Renal pelvis (tissue), 12 donors: ENCODE measurements at places on chromosomes 3 and 15. TPM values are rescaled to one million over a fixed set of nuclear protein-coding genes. Genes with fewer than 3 reads are reported as not detected.

DNA sequence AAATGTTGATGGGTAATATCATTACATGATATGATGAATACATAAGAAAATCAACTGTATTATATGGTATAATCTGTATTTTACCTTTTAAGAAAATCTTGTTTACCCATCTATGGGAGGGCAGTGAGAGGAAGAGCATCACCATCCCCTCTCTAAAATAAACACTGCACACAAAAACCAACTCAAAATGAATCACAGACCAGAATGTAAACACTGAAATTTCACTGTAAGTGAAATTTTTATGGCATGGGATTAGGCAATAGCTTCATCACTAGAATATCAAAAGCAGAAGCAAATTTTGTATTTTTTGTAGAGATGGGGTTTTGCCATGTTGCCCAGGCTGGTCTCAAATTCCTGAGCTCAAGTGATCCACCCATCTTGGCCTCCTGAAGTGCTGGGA, 26.2 kb downstream of the IFT80 start:
- DNase-seq, result no peak

GRCh38 chr3:45546126-45546620, 48.4 kb upstream of the LIMD1 start:
- DNase-seq, result no peak

DNA sequence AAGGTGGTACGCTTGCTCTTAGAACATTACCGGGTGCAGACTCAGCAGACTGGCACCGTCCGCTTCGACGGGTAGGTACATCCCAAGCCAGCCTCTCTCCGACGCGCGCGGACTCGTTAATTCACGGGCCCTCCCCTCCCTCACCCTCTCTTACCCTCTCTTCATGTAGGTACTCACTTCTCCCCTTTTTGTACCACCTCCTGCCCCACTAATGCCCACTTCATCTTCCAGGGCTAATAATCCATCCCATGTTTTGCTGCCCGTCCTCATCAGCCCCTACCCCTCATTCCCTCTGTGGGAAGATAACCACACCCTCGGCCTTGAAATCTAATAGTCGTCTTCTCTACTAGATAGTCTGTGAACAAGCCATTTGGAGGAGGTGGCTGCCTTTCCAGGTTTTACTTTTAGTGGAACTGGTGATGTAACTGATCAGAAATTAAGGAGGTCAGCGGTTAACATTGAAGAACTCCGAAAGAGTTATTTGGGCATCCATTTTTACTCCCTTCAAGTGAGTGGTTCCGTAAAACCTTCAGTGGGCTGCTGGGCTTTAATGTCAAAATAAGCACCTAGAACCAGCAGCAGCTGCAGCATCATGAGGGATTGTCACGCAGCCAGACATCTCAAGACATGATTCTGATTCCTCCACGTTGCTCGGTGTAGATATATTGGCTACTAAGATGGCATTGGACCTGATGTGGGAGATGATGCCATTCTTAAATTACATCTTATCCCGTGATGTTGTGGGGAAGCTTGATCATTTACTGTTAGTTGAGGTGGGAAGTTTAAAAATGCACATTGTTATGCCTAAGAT, 1.3 kb downstream of the FEM1B start:
- peak; percentile 56 for DNase-seq

The CTXN2 gene
- polyA plus RNA-seq, result not detected

GRCh38 chr15:89406940-89407607, 72.5 kb upstream of the POLG start:
- no peak for DNase-seq

- no peak for DNase-seq
These were observed 20.8 kb downstream of the MUC4 start for GRCh38 chr3:195790901-195791300.

The ONECUT1 gene
- 0.27 TPM for polyA plus RNA-seq

DNA sequence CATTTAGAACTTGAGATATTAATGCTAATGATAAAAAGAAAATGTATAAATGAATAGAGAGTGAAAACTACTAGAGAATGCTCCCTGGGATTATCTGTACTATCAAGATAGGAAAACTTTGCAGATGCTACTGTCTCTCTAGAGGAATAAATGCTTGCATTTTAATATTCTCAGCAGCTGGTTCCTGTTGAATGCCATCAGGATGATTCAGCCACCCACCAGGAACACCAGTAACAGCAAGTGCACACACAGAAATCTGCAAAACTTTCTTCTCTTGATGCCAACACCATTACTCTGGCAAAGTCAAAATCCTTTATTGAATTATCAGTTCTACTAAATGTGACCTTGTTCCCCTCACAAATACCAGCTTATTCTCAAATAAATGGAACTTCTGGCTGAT, 148.4 kb downstream of the TIGIT start:
- no peak for DNase-seq

DNA sequence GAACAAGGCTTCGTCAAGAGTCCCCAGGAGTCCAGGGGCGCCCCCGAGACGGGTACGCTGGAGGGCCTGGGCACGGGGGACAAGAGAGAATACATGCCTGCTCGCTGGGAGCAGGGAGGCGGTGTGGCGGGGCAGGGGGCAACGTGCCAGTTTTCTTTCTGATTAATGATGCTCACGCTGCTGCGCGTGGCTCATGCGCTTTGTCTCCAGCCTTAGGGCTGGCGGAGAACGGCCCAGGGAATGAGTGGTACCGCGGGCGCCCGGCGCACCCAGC, 408 bp upstream of the ARPP21 start:
- no peak for DNase-seq

DNA sequence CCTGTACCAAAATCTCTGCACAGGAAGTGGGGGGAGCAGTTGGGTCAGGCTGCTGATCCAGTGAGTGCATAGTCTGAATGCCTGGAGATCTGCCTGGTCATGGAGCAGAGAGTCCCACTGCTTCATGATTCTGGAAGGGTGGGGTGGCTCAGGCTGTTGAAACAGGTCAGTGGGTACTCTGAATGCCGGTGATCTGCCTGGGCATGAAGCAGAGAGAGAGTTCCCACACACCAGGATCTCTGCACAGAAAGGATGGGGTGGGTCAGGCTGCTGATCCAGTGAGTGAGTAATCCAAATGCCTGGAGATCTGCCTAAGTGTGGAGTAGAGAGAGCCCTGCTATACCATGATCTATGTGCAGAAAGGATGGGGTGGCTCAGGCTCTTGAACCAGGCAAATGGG, 16.1 kb upstream of the GCSAM start:
- DNase-seq, result no peak

DNA sequence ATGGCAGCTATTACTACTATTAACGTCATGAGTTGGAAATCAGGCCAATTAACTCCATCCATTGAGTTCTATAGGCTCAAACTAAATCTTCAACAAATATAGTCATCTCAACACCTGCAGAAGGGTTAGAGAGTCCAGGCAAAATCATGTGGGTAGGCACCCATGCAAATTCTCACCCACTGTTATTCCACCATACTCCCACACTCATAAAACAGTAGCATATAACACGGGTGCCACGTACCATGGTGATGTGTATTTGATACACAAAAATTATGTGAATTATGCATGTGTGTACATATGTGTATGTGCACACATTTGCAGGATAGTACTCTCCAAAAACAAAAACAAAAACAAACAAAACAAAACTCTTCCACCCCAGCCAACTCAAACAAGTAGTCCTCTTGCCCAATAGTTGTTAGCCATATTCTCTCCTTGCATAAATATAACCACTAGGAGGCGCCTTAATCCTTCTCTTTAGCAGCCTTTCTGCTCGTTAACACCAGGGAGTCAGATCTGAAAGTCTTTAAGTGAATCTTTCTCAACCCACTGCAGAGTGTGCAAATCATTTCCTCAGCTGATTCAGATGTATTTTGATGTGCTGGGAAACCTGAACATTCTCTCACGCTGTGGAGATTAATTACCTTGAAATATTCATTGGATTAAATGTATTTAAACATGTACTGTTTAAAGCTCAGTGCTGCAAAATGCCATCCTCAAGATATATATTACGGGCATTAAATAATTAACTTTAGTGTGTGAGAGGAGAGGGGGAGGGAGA, 38.0 kb upstream of the COPB2 start:
- DNase-seq, result peak; percentile 77

- DNase-seq, result no peak
These were observed 23.2 kb downstream of the SENP8 start for GRCh38 chr15:72141171-72142084.

GRCh38 chr15:73892446-73893226, 19.3 kb downstream of the TBC1D21 start:
- DNase-seq, result no peak

DNA sequence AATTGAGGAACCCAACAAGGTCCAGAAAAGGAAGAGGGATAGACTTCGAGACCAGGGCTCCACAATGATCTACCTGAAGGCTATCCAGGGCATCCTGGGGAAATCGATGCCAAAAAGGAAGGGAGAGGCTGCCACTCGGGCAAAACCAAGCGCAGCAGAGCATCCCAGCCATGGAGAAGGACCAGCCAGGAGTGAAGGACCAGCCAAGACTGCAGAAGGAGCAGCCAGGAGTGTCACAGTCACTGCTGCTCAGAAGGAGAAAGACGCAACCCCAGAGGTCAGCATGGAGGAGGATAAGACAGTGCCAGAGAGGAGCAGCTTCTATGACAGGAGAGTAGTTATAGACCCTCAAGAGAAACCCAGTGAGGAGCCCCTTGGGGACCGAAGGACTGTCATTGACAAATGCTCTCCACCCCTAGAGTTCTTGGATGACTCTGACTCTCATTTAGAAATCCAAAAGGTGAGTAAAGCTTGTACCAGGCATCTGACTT, 12.0 kb downstream of the TATDN2 start:
- no peak for DNase-seq

DNA sequence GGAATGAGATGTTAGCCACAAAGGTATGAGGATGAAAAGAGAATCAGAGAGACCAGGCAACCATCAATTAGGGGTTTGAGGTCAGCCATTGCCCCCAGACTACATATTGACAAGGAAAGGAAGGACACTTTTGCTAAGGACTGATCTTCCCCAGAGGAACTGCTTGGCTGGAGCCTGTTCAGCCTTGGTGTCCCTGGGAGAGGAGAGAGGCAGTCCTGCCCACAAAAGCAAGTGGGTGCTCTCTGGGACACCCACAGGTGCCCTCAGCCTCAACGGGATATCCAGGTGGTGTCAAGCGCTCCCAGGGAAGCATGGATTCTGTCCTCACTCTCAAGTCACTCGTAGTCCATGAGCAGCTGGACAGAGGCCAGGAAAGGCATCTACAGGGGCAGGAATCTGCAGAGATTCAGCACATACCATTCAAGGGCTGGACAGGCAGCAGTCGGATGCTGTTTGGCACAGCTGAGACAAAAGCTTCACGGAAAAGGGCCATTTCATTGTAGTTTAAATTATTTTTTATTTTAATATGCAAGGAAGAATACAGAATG, 166.2 kb downstream of the UACA start:
- DNase-seq, result no peak

DNA sequence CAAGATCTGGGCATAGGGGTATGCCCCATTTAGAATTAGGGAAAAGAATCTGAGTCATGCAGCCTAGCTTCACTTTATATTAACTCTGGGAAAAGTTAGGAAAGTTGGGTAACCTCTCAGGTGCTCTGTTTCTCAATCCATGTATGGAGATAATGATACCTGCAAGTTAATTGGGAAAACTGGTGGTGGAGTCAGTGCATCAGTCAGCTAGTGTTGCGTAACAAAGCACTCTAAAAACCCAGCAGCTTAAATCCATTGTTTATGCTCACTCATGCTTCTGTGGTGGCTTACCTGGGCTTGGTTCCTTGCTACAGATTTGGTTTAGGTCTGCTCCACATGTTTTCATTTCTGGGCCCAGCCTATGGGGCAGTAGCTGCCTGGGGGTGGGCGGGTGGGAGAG, 91.0 kb downstream of the SMAD3 start:
- DNase-seq, result no peak

The EPB42 gene
- 0.83 TPM for polyA plus RNA-seq

- DNase-seq, result no peak
These were observed 222.8 kb downstream of the FAM43A start for GRCh38 chr3:194908496-194908895.

- DNase-seq, result no peak
These were observed 11.2 kb upstream of the RAD18 start for GRCh38 chr3:8974458-8974857.

The ANKRD34C gene
- polyA plus RNA-seq, result 0.06 TPM

GRCh38 chr3:46361408-46362283, 7.7 kb downstream of the CCR2 start:
- no peak for DNase-seq

The MYH15 gene
- polyA plus RNA-seq, result 0.27 TPM

DNA sequence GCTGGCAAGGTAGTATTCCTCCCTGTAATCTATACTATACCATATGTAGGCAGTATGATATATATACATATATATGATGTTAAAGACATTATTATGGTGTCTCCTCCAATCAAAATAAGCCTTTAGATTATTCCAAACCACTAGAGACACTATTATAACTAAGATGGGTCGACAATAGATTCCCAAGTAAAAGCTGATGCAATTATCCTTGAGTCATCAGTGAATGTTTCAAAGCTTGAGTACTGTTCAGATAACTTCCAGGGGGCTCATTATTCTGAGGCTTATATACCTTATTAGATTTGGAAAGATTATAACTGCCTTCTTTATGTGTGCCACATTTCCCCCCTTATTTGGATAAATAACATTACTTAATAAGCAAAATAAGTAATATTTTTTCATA, 11.9 kb upstream of the C3orf38 start:
- no peak for DNase-seq

DNA sequence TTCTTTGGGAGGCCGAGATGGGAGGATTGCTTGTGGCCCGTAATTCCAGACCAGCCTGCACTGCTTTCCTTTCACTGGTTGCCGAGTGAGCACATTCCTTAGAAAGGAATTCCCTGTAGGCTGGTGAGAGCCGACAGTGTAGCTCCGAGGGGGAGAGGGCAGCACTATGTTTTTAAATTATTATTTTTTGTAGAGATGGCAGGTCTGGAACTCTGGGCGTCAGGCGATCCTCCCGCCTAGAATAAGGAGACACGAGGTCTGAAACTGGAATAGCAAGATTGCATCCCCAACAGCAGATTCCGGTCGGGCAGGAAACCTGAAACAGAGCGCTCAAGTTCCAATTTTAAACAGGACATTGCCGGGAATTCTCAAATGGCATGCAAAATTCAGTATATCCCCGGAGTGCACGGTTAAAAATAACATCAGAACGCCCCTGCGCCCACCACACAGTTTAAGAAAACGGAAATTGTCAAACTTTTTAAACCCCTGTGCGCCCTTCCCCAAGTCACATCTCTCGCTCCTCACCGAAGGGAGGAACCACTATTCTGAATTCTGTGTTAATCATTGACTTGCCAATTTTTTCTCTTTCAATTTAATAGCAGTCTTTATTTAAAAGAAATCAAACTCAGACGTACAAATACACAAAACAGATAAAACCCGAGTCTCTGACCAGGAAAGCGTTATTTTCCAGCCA, 643 bp upstream of the RNU5B-1 start:
- DNase-seq, result peak; percentile 71

The GMNC gene
- polyA plus RNA-seq, result 6.0 TPM

DNA sequence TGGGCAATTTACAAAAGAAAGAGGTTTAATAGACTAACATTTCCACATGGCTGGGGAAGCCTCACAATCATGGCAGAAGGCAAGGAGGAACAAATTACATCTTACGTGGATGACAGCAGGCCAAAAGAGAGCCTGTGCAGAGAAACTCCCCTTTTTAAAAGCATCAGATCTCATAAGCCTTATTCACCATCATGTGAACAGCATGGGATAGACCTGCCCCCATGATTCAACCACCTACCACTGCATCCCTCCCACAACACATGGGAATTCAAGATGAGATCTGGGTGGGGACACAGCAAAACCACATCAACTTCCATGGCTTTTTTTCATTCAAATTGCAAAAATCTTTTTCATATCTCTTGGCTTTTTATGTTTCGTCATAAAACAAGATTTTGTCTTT, 67.6 kb upstream of the GADL1 start:
- DNase-seq, result no peak

The ZNF662 gene
- polyA plus RNA-seq, result 43.6 TPM

- DNase-seq, result no peak
These were observed 241.9 kb downstream of the ALCAM start for GRCh38 chr3:105608623-105609022.
